Right atrium auricular region (tissue), 2 donors: ENCODE measurements at places on chromosomes 6 and 20. TPM values are rescaled to one million over a fixed set of nuclear protein-coding genes. Genes with fewer than 3 reads are reported as not detected.

Gene VGLL2
- not detected for total RNA-seq

Gene WFDC2
- not detected for total RNA-seq

- DNase-seq: no peak
Measured at GRCh38 chr6:145838305-145838704, 23.7 kb upstream of the FBXO30 start.

- no peak for DNase-seq
Measured at GRCh38 chr6:159805440-159806020, 5.5 kb downstream of the PNLDC1 start.

DNA sequence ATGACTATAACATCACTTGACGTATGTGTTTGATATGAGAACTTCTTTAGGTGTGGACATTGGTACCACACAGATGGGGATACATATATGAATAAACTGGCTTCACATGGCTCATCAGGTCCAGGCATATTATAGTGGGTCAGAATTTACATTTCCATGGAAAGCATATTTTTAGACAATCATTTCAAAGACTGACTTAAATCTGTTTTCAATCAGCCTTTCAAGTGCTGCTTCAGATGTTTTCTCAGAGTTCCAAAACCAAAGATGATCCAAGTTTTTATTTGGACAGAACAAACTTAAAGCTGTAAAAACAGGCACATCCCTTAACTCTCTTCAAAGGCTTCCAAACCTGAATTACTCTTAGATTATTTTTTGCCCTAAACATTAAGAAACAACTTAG, 88.1 kb downstream of the PRSS35 start:
- no peak for DNase-seq

GRCh38 chr6:33508935-33509926, 54.9 kb downstream of the ZBTB9 start:
- DNase-seq: no peak

DNA sequence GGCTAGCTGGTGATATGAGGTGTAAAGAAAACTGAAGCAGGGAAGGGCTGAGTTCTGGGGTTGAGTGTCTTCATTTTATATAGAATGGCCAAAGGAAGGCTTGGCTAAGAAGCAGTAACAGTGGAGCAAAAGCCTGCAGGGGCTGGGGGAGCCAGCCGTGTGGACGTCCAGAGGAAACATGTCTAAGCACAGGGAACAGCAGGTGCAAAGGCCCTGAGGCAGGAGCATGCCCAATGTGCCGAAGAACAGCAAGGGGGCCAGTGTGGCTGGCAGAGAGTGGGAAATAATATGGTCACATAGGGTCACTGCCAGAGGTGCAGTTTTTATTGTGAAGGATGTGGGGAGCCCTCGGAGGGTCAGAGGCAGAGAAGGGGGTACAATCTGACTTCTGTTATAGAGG, 60.5 kb upstream of the KCNG1 start:
- no peak for DNase-seq

DNA sequence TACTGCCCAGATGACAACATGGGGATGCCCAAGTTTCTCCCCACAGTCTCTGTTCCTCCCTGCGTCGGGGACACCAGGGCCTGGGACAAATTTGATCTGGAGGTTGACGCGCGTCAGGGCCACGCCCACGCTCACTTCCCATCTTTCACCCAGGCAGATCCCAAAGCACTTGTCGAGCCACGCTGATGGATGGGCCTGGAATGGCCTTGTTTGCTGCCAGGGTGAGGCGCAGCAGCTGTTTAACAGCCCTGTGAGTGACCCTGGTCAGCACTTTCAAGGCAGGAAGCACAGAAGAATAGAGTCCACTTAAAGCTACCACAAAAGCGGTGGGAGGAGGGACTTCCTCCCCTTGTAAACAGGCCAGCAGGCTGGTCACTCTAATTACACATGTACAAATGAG, 324.7 kb upstream of the JARID2 start:
- DNase-seq: peak; percentile 83
